ENCODE measurements at places on chromosomes 1 and 21. TPM values are rescaled to one million over a fixed set of nuclear protein-coding genes. Genes with fewer than 3 reads are reported as not detected.

The RAB7B gene
- 9.1 TPM for total RNA-seq

The TACSTD2 gene
- total RNA-seq = not detected

The FAM76A gene
- total RNA-seq = 8.6 TPM

The POGZ gene
- 15.0 TPM for total RNA-seq

The SYNJ1 gene
- 8.3 TPM for total RNA-seq

The OR11L1 gene
- total RNA-seq = not detected

The LCE2C gene
- not detected for total RNA-seq

The SPRR1A gene
- not detected for total RNA-seq

The PROX1 gene
- 0.28 TPM for total RNA-seq

The TMCO1 gene
- 121 TPM for total RNA-seq

The KCND3 gene
- under 0.01 TPM for total RNA-seq

The TIAM1 gene
- 9.2 TPM for total RNA-seq

The TMEM50B gene
- 21.4 TPM for total RNA-seq

GRCh38 chr1:26862781-26863684 is at the start of gene SFN:
Gene SFN (plus strand): TSS chr1:26863149. CDS start chr1:26863213, 64 bp downstream.
- DNase-seq = no peak

GRCh38 chr1:166297993-166298392 is 131.2 kb upstream of the FAM78B start:
- no peak for DNase-seq

DNA sequence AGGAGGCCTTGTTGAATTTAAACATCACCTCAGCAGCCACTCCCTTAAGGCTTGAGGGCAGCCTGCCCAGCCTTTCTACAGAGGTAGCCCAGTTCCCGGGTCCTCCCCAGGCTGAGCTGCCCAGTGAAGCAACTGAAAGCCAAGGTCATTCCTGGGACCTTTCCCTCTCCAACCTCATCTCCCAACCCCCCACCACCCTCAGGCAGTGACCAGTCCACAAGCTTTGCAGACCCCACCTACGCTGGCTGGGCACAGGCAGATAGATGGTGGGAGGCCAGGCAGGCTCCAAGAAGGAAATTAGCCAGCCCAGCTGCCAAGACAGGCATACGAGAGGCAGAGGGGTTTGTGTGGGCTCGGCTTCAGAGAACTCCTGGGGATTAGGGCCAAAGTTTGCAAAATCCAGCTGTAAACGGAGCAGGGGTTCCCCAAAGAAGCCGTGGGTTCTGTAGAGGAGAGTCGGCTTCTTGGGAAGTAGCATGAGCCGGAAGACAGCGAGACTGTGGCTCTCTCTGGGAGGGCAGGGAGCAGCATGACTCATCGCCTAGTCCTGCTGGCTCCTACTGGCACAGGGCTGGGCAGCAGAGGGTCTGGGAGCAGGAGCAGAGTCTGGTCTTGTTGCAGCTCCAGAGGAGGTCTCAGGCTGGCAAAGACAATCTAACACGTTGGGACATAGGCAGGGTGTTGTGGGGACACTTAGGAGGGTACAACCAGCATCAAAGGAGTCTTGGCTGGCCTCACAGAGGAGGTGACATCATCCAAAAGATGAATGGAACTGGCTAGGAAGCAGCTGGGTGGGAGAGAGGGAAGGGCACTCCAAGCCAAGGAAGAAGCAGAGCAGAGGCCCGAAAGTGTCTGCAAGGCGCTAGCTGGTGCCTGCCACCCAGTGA is 2.8 kb upstream of the ZC3H12A start:
- peak; percentile 90 for DNase-seq

DNA sequence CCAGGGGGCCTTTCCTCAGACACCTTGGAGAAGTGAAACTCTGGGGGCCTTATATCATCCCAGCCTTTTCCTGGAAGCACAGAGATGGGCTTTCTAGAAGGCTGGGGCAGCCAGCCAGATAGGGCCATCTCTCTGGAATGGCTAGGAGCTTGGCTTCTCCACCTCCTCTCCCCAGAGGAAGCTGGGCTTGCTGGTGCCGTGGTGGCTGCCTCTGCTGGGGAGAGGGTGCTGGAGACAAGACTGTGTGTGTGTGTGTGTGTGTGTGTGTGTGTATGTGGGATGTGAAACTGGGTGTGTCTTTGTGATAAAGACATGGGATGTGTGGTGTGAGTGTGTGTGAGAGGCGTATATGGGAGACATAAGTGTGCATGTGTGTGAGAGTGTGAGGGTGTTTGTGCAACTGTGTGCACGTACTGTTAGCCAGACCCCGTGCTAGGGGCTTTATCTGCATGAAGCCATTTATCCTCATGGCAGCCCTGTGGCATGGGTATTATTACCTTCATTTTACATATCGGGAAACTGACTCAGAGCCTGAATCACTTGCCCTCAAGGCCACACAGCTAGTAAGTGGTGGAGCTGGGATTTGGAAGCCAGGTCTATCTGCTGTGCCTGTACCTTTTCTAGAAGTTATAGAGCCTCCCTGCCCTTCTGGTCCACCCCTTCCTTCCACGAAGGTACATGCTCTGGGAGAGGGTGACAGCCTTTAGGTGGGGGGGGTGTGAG is 44.2 kb downstream of the PTPRU start:
- DNase-seq = peak; percentile 59

DNA sequence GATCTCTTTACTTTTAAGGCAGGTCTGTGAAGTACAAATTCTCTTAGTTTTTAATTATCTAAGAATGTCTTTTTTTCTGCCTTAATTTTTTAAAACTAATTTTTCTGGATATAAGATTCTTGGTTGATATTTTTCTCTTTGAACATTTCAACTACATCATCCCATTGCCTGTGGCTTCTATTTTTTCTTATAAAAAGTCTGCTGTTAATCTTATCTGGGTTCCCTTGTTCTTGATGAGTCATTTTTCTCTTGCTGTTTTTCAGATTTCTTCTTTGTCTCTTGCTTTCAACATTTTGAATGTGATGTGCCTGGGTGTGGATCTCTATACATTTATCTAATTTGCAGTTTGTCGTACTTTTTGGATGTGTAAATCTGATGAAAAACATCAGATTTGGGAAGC is 525.2 kb upstream of the PBX1 start:
- DNase-seq = no peak

DNA sequence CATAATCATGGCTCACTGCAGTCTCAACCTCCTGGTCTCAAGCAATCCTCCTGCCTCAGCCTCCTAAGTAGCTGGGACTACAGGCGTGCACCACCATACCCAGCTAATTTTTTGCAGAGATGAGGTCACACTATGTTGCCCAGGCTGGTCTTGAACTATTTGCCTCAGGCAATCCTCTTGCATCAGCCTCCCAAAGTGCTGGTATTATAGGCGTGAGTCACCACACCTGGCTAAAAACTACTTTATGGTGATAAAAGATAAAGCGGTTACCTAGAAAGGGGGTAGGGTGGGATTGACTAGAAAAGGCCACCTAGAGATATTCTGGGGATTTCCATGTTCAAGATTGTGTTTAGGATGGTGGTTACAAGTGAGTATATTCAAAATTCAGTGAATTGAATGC is 5.0 kb downstream of the TSTD1 start:
- DNase-seq = no peak

DNA sequence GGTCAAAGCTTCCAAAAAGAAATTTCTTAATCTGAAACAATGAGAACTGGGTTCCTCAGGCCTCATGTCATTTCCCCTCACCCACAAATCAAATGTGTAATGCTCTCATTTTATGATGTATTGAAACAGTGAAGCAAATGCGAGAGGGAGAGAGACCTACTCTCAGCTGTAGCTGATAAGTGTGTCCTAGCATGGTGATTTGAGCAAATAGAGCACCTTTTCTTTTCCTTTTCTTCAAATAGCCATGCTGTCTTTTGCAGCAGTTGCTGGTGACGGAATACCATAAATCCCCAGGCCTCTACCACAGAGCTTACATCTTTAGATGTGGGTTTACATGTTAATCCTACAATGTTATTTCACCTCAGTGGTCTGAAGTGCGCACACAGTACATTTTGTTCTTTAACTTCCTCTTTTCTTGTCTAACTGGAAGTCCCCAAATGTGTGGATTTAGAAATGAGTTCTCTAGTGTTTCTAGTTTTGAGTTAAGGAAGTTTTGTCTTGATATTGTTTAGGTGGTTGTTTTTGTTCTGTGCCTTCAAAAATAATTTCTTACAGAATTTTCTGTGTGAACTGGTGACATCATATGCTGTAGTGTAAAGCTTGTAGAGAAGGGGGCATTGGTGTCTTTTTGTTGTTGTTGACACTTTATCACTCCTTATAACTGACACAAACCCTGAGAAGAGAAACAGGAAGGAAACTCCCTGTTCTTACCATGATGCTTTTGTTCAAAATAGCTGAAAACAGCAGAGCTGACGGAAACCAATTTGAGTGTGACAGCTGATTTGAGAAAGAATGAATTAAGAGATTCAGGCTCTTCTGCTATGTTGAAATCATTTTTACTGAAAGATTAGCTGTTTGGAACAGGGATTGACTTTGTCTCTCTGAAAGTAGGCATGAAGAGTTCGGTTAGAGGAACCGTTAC is 12.2 kb downstream of the SMAP2 start:
- DNase-seq = no peak

DNA sequence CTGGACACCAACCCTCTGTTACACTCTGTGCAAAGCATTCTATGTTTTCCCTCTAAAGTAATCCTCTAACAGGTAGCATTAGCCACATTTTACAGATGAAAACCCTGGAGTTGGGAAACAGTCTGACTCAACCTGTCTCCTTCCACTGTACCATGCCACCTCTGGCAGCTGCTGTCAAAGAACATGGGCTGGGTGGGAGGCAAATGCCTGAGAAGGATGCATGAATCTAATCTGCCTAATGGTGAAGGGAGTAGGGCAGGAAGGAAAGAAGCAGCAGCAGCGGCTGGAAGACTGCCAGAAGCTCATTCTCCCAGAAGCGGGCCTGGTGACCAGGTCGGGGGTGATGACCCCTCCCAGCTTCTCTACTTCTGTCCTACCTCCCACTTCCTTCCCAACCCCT is 21.7 kb downstream of the LRRC71 start:
- DNase-seq = no peak

DNA sequence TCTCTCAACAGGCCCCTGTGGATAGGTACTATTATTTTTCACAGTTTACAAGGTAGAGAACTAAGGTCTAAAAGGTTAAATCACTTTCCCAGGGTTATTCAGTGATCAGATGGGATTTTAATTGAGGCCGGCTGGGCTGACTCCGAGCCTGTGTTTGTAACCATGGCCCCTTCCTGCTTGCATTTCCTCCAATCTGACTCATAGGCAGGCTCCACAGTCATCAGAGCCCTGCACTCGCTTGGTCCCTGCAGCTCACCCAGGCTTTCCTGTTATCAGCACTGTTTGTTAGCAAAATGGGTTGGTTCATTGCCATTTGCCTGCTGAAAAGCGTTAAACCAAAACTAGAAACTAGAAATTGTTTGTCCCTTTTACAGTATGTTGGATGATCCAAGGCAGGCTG is 41.4 kb upstream of the LMX1A start:
- DNase-seq = peak; percentile 44

DNA sequence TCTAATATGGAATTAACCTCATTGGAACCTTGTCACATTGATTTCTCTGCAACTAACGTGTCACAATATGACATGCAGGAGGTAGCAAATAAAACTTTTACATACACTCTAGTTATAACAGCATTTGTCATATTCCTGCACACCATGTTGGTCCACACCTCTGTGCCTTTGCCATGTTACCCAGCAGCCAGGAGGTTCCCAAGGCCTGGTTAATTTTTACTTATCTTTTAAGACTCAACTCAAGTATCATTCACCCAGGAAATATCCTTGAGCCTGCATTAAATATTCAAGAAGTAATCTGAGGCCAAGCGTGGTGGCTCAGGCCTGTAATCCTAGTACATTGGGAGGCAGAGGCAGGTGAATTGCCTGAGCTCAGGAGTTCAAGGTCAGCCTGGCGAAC is 447.2 kb upstream of the NR5A2 start:
- no peak for DNase-seq

GRCh38 chr21:35294231-35294898 is 245.3 kb upstream of the RUNX1 start:
- DNase-seq = no peak

GRCh38 chr1:47211796-47212269 is 20.2 kb downstream of the TAL1 start:
- no peak for DNase-seq

- no peak for DNase-seq
Observed at GRCh38 chr1:229699613-229700267, 73.7 kb downstream of the URB2 start.

DNA sequence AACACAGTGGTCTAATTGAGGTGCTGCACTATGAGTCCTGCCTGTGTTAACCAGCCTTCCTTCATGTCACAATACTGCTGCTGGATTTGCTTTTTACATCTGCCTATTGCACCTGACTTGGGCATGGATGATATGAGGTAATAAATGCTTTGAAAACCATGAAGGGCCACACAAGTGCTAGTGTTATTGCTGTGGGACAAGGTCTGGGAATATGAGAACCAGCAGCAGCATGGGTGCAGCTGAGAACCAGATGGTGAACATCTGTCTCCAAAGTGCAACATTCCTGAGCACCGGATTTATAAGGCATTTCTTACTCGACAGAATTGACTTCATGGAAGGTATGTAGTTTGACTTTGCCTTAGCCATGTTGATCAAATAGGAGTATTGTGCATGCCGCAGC is 16.6 kb downstream of the TRIM45 start:
- peak; percentile 62 for DNase-seq

DNA sequence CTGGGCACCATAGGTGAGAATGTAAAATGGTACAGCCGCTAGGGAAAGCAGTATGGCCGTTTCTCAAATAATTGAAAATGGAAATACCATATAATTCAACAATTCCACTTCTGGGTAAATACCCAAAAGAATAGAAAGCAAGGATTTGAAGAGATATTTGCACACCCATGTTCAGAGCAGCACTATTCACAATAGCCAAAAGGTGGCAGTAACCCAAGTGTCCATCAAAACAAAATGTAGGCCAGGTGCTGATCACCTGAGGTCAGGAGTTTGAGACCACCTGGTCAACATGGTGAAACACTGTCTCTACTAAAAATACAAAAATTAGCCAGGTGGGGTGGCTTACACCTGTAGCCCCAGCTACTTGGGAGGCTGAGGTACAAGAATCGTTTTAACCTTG is 62.1 kb downstream of the OLIG1 start:
- DNase-seq = no peak

DNA sequence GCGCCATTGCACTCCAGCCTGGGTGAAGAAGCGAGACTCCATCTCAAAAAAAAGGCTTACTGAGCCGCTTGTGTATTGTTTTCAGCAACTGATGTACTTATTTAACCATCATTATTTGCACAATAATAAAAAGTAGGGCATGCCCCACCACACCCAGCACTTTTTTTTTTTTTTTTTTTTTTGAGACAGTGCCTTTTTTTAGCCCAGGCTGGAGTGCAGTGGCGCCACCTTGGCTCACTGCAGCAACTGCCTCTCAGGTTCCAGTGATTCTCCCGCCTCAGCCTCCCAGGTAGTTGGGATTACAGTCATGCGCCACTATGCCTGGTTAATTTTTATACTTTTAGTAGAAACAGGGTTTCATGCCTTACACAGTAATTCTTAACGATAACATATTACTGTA is 12.2 kb upstream of the TRNAU1AP start:
- DNase-seq = no peak

- peak; percentile 51 for DNase-seq
Observed at GRCh38 chr1:7953850-7954609, 7.5 kb upstream of the PARK7 start.

- no peak for DNase-seq
Observed at GRCh38 chr1:181324797-181325616, 158.3 kb upstream of the CACNA1E start.

GRCh38 chr1:24928689-24929397 is 1.2 kb downstream of the RUNX3 start:
- DNase-seq = no peak

All from IMR-90 (cell line).